ENCODE measurements at places on chromosomes 16 and 17.

DNA sequence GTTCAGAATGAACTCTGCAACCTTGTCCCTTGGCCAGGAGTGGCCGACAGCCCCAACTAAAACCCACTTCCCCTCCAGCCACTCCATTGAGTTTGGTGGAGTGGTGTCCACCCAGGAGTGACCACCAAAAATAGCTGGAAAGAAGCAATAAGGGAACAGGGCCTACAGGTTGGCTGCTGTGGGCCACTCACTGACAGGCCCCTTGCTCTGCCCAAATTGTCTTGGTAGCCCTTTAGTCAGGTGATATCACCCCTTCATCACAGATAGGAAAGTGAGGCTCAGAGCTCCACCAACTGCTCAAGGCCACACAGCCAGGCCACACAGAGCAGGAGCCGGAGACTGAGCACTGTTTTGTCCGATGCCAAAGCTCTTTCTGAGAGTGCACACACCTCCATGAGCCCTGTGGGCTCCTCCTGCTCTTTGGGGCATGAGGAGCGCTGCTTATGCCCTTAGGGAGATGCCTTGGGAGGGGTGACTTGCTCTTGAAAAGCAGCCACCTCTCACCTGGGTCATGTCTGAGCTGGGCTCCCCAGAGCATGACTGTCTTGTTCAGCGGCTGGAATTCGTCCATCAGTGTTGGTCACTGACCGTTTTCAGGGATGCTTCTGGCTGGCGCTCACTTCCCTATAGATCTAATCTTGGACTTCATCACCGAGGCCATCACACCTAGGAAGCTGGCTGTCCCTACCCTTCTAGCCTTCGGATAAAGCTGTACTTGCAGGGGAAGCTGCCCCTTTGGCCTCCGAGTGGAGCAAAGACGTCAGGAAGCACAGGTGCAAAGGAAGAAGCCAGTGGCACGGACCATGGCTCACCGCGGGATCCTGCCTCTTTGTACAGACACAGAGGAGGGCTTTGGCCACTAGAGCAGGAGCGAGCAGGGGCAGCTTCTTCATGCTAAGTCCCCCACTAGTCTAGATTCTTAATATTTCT is 186.0 kb upstream of the ZNF469 start:
- DNase-seq = no peak

DNA sequence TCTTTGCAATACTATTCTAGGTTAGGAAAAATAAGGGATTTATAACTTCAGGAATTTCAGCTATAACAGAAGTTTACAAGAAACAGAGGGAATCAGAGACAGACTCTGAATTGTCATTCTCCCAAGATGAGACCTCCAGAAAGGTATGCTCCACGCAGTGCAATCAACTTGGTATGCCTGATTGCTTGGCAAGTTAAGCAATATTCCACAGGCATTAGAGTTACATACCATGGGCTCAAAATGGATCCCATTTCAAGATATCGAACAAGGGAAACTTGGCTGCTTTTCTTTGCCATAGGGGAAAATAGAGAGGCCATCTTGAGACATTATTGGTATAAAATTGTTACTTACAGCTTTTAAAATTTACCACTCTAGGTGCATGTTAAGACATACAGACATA is 615.6 kb upstream of the SOX9 start:
- DNase-seq = no peak

GRCh38 chr17:22266231-22266630 is 573.9 kb downstream of the KCNJ18 start:
- DNase-seq = no peak

DNA sequence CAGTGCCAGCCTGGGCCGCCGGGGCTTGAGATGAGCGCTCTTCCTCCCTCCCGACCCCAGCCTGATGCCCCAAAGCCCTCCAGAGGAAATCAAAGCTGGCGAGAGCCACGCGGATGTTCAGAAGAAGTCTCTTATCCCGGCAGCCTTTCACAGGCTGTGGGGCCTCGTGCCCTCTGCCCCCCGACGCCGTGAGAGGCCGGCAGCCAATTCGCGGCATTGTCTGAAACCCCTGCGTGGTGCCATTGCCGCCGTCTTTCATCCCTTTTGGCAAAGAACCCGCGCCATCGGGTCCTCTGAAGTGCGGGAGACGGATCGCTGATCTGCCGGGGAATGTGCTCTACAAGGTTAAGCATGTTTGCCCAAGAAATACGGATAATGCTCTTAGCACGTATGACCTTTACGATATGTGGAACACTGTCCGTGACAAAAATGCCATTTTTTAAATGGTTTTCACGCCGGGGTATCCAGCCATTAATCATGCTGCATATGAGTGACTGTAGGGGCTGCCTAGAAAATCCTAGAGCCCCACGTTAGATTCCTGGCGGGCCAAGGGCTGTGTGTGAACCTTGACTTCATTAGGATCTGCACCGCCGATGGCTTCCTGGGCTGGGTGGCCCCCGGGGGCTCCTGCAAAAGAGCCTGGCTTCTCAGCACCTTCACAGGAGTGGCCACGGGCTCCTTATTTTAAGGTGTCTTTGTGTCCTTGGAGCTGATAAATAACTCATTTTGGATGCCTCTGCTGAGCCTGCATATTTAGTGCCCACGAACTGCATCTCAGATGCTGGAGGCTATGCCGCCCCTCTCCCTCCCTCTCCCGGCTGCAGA is 165.1 kb upstream of the TNRC6C start:
- DNase-seq = no peak

DNA sequence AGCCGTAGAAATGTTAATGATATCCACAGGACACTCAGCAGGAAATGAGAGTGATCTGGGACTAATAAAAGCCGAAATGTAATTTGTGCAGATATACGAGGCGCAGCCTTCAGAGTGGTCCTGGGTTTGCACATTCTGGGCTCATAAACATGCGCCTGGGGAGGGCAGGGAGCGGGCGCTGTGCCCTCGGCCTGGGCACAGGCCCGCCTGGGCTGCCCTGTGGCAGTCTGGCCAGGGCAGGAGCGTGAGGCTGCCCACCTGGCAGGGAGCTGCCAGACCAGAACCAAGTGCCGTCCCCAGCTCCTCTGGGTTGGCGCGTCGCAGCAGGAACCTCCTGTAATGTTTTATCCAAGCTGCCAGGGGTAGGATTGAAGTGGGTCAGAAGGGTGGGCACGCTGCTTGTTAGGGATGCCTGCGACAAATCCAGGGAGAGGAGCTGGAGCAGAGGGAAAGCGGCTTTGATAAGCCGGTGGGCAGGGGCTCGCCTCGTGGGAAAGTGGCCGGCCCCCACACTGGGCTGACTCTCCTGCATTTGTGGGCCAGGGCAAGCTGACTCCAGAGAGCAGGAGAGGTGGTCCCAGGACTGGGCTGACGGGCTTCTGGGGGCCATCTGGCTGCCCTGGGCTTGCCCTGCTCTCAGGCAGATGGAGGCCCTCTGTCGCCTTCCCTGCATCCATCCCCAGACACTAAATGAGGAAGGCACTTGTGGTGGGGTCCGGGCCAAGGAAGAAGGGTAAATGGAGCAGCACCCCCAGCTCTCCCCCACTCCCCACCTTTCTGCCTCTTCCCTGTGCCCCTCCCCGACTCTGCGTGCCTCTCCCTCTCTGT is 45.9 kb downstream of the SREBF1 start:
- DNase-seq = no peak

GRCh38 chr17:58913552-58913951 is 157.9 kb downstream of the PPM1E start:
- DNase-seq = no peak

- DNase-seq = no peak
Observed at GRCh38 chr17:21275047-21275578, 9.4 kb upstream of the MAP2K3 start.

DNA sequence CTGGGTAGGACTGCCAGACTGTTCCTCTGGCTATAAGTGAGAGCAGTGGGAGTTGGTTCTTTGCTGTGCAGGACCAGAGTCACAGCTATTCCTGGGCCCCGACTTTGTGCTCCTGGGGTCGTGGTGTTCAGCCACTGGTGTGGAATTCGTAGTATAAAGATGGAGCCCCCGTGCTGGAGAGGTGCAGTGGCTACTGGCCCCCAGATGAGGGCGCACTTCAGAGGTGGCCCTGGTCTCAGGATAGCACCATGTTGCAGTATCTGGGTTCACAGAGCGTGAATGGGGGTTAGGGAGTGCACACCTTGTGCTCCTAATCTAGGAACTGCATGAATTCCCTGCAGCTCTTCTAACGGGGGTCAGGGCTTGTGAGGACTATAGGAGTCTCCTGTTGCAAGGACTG is 21.1 kb downstream of the TANC2 start:
- DNase-seq = no peak

GRCh38 chr16:57616876-57617275 is 11.6 kb upstream of the ADGRG1 start:
- DNase-seq = no peak

GRCh38 chr17:8332688-8333087 is 7.0 kb upstream of the ODF4 start:
- no peak for DNase-seq

- DNase-seq = no peak
Observed at GRCh38 chr16:59593194-59593661, 859.1 kb upstream of the GOT2 start.

- DNase-seq = no peak
Observed at GRCh38 chr17:74435775-74436359, 4.0 kb downstream of the GPRC5C start.

- DNase-seq = no peak
Observed at GRCh38 chr17:57909551-57909950, 45.7 kb downstream of the CUEDC1 start.

- DNase-seq = no peak
Observed at GRCh38 chr17:68584581-68585303, 16.4 kb downstream of the FAM20A start.

GRCh38 chr17:42459801-42460281 is 1.2 kb downstream of the ATP6V0A1 start:
- DNase-seq = peak; percentile 42

- peak; percentile 29 for DNase-seq
Observed at GRCh38 chr17:43702637-43703036, 40.9 kb upstream of the MEOX1 start.

DNA sequence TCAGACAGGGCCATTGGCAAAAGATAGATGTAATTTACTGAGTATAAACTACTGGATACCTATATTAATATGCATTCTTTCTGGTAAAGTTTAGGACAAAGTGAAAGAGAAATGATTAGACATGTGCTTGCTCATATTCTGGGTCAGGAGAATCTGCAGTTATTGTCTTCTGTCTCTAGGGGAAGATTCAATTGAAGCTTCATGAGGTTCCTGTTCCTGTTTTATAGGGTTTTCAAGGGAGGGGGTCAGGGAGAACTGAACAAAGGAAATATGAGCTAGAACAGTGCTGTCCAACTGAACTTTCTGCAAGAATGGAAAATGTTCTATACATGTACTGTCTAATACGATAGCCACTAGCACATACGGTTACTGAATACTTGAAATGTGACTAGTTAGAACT is 59.3 kb upstream of the CORO6 start:
- DNase-seq = peak; percentile 78

GRCh38 chr16:70715860-70716357 is 30.1 kb upstream of the MTSS2 start:
- no peak for DNase-seq

DNA sequence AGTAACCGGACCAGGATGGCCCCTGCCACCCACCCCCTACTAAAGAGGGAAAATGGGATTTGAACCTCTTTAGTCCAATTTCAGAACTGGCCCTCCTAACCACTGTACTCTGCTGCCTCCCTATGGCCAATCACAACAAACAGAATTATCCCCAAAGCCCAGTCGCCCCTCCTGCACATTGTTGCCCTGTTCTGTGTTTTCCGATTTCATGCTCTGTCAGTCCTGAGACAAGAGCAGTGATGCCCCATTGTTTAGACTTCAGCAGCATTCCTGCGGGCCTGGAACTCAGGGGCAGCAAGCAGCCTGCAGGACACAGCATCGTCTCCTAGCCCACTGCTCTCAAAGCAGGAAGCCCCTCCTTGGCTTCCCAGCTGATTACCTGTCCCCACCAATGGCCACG is 20.5 kb upstream of the KLHL11 start:
- DNase-seq = no peak

DNA sequence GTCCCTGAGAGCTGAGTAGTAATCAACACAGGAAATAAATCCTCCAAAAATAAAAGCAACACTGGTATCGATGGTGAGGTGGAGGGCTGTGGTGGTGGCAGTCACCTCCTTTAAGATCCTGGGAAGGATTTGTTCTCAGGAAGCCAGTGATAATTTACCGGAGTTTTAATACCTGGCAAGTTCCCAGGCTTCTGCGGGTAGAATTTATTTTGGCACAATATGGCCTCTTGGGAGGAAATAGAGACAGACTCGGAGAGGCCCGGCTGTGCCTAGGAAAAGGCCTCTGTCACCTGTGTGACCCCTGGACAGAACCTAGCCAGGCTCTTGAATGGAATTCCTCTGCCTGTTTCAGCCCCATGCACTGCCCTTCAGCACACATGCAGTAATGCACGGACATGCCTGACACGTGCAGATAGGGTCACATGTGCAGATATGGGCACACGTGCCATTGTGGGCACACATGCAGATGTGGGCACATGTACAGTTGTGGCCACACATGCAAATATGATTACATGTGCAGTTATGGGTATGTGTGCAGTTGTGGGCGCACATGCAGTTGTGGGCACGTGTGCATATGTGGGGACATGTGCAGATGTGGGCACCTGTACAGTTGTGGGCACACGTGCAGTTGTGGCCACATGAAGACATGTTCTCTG is 33.5 kb downstream of the MGAT5B start:
- DNase-seq = no peak

GRCh38 chr17:3688852-3689261 is 7.1 kb downstream of the P2RX5 start:
- DNase-seq = no peak

GRCh38 chr16:29012913-29013553 is 28.2 kb downstream of the LAT start:
- DNase-seq = no peak

GRCh38 chr17:61279476-61280145 is 120.0 kb upstream of the TBX2 start:
- no peak for DNase-seq

GRCh38 chr16:66830422-66831404 is at the start of gene NAE1:
Gene NAE1 (minus strand): TSS chr16:66830976. CDS start chr16:66830899, 77 bp downstream.
- peak; percentile 94 for DNase-seq

GRCh38 chr16:27787665-27788064 is 237.7 kb downstream of the KATNIP start:
- DNase-seq = no peak

GRCh38 chr16:27109666-27110523 is 43.2 kb downstream of the C16orf82 start:
- peak; percentile 75 for DNase-seq

GRCh38 chr16:47567321-47567720 is 106.2 kb downstream of the PHKB start:
- DNase-seq = no peak

- DNase-seq = peak; percentile 28
Observed at GRCh38 chr16:70576431-70577255, 53.0 kb downstream of the SF3B3 start.

GRCh38 chr17:50149091-50149416 is 1.4 kb downstream of the PPP1R9B start:
- no peak for DNase-seq

DNA sequence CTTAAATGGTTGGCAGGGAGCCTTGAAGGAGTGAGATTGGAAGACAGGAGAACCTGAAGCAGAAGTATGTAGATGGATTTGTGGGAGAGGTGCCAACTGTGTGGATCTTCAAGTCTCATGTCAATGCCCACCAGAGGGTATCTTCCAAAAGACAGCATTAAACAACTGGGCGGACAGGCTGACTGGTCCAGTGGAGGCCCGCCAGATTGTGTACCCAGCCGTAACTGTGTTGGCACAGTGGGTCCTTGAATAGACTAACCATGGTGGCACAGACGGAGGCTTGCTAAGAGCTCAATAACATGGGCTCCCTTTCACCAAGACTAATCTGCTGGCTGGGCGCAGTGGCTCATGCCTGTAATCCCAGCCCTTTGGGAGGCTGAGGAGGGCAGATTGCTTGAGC is 24.2 kb upstream of the RBBP6 start:
- DNase-seq = no peak
